Stimulated activated CD8-positive, alpha-beta memory T cell treated with anti-CD3 and anti-CD28 coated beads, Interleukin-4, amount 100 ng/mL, for 4 hours (primary cell): ENCODE measurements at places on chromosomes 1 and 21.

DNA sequence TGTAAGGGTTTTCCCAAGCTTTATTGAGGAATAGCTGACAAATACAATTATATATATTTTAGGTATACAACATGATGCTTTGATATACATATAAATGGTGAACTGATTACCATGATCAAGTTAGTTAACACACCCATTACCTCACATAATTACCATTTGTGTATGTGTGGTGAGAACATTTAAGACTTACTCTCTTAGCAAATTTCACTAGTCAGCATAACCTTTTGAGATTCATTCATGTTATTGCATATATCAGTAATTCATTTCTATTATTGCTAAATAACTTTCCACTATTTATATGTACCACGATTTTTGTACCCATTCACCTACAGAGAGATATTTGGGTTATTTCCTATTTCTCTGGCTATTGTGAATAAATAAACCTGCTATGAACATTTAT lies 16.2 kb upstream of the TP53BP2 start:
- no peak for DNase-seq

DNA sequence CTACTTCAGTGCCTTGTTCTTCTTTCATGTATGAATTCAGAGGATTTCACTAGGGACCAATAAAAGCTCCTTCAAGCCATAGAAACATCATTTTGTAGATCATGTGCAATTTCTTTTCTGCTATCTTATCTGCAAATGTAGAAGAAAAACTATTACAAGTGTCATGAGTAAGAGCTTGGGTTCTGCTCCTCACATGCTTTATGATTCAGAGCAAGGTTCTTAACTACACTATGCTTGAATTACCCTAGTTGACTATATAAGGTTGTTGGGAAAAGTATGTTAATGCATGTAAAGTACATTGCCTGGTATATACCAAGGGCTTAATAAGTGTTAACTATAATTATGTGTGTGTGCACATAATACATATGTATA lies 91.4 kb upstream of the S1PR1 start:
- no peak for DNase-seq

- no peak for DNase-seq
These were observed 5.5 kb downstream of the RCC2 start for GRCh38 chr1:17434016-17434415.

GRCh38 chr21:26389971-26390641 lies 183.0 kb downstream of the CYYR1 start:
- no peak for DNase-seq

DNA sequence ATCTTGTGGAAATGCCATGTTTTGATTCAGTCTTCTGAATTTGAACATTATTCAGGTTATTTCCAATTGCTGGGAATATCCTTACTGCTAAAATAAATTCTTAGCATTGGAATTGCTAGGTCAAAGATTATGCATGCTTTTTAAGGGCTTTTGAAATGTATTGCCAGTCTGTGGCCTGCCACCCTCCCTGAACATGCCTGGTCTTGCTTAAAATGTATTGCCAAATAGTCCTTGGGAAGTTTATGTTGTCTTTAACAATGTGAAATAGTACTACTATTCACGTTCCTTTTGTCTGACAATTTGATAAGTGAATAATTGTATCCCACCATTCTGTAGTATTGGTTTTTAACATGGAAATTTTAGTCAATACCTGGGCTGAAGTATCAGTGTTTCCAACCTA lies 13.6 kb downstream of the TARDBP start:
- no peak for DNase-seq
